Fibroblast of mammary gland (primary cell): ENCODE measurements at places on chromosomes 3 and 15.

- no peak for DNase-seq
Observed at GRCh38 chr15:23050708-23051107, 11.3 kb upstream of the TUBGCP5 start.

GRCh38 chr3:97930018-97930417 lies 42.2 kb downstream of the RIOX2 start:
- DNase-seq = no peak

- DNase-seq = peak; percentile 81
Observed at GRCh38 chr15:52735231-52736089, 54.7 kb downstream of the ONECUT1 start.

- DNase-seq = no peak
Observed at GRCh38 chr15:95541301-95541700, 789.2 kb upstream of the NR2F2 start.

GRCh38 chr3:22360164-22360563 lies 609.2 kb upstream of the ZNF385D start:
- no peak for DNase-seq

DNA sequence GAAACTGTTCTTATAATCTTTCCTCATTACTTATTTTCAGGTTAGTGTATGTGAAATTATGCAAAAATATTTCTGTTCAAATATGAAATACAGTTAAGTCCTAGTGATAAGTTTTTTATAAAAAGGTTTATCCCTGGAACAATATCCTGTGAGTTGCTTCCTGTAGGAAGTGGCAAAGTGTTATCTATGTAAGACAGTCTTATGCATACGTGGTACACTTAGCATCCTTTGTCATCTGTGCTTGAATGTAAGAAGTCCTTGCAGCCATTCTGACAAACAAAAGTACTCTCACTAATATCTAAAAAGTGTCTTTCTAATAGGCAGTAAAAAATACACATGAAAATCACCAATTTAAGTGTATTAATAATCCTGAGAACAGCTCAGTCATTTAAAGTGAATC lies 372.5 kb upstream of the BCHE start:
- DNase-seq = no peak
